Activated CD4-positive, alpha-beta T cell treated with anti-CD3 and anti-CD28 coated beads, Interleukin-2, amount 50 U/mL, for 4 hours (primary cell): ENCODE measurements at places on chromosomes 6 and 20.

- DNase-seq = no peak
These were observed 231.1 kb downstream of the SOX4 start for GRCh38 chr6:21824431-21825177.

GRCh38 chr6:162957062-162957461 is 229.3 kb downstream of the PACRG start:
- DNase-seq = no peak

DNA sequence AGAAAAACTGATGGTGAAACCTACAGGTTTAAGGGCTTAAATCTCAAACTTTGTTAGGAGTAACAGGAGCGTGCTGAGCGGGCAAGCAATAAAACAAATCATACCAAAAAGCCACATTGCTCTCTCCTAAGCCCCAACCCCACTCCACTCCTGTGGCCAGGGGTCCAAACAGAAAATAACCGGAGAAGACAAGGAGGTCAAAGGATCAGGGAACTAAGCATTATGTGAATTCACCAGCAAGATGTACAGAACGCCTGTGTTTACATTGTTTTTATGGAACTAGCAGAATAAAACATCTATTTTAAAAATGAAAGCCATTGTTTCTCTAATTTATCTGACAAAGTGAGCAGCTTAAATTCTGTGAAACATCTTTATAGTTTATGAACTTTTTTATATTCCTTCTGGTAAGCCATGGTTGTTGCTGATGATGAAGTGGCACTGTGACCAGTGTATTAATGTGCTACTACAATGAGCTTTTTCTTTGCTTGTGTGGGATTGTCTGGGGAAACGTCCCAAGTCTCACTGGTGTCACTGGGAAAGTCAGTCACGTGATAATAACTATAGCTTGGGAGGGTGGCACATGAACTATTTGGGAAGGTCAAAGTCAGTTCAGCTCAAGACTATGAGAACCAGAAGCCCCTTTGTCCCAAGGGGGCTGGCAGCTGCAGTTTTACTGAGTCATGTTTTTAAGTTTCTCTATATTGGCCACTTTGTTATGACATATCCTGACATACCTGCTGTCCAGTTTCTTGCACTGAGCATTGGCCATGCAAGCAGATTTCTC is 9.8 kb downstream of the FAM210B start:
- DNase-seq = no peak

DNA sequence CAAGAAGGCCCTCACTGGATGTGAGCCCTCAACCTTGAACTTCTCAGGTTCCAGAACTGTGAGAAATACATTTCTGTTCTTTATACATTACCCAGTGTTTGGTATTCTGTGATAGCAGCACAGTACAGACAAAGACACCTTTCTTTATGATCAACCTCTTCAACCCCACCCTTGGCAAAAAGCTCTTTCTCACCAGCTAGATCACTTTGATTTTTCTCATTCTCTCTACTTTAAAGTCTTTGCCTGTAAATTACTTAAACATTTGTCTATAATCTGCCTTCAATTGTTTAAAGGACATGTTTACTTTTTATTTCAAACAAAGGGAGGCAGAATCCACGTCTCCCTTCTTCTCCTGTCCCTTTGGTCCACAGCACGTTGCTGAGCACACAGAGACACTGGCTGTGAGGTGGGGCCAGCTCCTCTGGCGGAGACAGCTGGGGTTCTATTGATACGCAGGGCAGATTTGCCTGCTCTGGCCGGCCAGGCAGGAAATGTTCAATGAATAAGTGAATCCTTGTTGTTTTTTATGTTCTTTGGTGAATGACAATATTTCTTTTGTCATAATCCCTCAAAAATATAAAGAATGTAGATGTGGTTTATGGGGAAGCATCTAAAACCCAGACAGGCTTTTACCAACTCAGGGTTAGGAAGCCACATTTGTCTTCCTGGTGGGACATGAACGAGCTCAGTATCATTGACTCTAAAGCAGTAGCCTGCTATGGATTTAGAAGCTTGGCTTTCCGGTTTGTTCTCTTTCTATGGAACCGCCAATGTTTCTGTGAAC is 52.9 kb downstream of the NEDD9 start:
- DNase-seq = no peak

DNA sequence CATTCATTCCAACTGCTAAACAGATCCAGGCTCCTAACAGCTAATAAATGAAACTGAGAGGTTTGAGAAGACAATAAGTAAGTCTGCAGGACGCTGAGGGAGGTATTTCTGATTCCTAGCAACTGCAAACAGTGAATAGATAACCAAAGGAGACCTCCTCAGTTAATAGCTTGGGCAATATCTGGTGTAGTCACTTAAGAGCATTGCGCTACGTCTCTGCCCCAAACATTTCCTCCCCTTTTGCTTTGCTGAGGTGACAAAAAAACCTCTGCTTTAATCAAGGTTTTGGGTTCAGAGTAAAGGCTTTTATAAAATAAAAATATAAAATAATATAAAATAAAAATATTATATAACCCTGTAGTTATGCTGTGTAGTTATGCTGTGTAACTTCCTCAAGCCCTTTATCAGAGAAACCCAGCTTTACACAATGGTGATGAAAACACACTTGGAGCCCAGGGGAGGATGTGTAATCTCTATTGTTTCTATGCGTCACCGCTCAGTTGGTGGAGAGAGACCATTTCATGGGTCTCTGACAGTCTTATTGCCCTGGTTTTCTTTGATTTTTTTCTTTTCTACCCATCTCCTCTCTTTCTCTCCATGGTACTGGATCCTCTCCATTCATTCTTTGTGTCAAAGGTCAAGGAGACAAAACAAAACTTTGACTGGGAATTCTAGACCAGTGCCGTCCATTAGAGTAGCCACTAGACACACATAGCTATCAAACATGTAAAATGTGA is 18.9 kb upstream of the CALHM5 start:
- no peak for DNase-seq

DNA sequence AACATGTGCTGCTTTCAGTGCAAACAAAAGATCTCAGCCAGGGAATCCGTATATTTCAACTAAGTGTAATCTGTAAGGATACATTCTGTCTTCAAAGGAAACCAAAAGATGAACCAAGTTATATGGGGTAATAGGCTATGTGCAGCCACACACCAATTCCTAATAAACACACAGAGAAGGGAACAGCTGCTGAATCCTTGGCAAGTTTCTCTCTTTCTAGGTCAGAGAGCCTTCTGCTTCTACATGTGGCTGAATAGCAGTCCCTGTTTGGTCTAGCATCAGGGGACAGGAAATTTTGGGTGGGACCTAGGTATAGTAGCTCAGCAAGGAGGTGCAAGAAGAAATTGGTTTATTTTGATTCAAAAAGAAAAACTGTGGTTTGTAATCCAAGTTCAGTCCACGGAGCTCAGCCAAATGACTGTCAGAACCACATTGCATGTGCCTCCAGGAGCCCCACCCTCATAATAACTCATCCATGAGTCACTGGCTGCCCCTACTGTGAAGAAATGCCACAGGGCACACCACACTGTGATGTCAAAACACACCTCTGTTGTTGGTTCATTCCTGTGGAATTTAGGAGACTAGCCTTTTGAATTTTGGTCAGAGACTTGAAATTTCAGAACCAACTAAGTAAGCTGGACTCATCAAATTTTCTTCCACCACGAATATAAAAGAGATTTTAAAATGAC is 21.1 kb downstream of the SPTLC3 start:
- DNase-seq = no peak

DNA sequence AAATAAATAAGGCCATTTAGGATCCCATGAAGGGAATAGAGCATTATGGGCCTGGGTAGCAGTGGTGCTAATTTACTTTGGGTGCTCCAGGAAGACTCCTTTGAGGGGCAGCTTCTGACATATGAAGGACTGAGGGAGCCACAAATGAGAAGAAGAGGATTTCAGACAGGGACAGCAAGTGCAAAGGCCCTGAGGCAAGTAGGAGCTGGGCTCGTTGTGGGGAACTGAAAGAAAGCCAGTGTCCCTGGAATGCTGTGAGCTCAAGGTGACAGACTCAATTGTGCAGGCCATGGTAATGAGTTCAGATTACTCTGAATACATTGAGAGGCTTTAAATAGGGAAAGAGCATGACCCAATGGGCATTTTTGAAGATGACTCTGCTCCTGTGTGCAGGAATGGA is 307.6 kb downstream of the TSHZ2 start:
- no peak for DNase-seq

DNA sequence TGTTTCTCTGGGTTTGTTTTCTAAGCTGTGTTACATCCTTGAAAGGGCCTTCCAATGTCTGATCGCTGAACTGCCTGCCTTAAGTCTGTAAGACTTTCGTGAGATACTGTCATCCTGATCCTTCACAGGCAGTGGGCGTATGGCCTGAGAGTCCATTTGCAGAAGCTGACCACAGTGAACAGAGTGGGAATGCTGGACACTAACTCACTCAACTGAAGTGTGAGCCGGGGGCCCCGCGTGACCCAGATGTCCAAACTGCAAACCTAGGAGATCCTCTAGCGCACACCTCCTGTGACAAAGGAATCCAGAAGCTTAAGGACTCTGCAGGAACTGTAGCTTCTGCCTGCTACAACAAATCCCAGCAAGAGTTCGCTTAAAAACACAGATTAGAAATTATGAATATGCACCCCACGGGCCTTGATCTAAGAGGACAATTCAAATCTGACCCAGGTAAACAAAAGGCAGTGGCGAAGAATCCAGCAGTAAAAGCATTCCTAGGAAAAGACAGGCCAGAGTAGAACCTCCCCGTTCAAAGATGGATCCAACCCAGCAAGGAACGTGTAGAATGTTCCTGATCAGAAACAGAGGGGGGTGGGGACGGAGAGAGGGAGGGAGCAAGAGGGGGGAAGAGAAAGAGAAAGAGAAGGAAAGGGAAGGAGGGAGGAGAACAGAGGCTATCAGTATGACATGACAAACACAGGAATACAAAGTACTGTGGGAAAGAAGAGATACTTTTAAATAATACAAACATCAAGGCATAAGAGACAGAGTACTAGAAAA is 135.0 kb upstream of the AFDN start:
- no peak for DNase-seq

DNA sequence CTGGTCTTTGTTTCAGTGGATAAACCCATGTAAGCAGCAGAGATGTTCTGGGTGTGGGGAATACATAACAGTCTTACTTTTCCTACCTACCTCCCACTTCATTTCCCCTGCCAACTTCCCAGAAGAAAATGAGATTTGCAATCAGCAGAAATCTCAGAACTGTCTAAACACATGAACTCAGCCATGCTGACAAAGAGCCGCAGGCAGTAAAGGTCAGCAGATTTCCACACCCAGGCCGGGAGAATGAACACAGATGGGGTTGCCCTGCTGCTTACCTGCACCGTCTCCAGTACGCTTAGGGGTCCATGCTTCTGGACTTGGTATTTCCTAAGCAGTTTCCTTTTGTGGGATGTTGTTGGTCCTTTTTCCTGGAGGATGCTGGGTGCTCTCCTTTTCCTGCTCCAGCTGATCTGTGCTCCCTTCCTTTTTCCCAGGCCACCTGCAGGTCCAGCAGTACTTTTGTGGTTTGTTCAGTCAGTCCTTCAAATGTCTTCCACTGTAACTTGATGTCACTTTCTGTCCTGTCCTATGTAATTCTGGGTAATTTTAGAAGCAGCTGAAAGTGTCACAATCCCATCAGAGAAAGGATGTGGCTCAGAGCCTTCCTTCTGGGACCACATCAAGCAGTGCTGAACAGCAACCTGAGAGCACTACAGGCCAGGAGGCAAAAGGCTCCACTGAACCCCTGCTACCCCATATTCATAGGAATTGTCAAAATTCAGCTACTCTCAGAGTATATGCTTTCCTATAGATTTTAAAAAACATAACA is 129.0 kb downstream of the CEP57L1 start:
- no peak for DNase-seq

DNA sequence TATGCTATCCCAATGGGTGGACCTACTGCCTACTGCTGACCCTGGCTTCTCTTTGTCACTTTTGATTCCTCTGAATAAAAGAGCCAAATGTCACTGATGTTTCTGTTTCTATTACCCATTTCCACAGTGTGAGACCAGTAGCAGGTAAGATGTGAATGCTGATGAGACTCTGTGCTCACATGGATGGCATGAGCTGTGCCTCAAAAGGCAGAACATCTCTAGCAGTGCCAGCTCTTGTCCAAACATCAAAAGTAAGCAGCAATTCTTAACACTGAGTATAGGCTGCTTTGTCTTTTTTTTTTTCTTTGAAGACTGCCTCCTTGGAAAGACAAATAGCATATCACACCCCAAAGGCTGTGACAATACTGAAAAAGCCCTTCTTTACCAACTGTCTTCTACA is 459.2 kb upstream of the RUNX2 start:
- no peak for DNase-seq

GRCh38 chr6:156587751-156588301 is 189.4 kb upstream of the ARID1B start:
- no peak for DNase-seq

DNA sequence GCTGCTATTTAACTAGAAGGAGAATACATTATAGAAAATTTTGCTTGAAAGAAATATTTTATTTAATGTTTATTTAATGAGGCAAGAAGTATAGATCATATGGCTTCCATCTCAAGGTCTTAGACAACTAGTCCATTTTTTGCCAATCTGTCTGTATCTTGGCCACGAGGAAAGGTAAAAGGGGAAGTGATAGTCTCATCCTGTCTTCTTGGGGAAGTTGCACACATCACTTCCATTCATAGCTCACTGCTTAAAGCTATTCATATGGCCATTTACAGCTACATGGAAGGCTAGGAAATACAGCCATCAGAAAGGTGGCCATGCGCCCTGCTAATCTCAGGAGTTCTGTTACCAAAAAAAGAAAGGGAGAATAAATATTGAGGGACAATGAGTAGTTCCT is 50.8 kb downstream of the METTL24 start:
- no peak for DNase-seq

DNA sequence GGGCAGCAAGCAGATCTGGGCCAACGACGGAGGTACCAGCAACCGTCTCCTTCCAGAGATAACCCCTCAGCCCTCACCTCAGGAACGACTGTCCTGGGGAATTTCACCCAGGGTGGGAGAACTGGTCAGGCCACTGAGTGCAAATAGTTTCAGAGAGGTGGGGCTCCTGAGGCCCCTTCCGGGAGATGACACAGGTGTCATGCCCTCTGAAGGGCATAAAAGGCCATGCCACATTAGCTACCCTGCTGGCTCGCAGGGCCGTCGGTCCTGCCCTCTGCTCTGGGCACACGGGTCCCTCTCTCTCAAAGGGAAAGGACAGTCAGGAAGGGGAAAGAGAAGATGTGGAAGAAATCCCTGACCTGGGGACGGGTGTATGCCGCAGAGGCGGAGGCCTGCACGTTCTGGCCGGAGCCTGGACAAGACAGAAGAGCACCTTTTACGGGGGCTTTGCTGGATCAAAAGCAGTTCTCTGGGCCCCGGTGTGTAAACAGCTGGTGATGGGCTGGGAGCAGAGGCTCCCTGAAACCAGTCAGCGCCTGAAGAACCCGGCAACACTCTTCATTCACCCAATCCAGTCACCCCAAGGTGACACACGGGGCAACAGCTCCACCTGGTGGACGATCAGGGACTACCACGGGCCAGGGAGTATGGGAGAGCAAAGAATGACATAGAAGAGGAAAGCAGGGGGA is 6.4 kb upstream of the TAF8 start:
- peak; percentile 95 for DNase-seq

GRCh38 chr6:154438882-154439415 is 71.5 kb downstream of the CNKSR3 start:
- no peak for DNase-seq
